Osteoblast (primary cell): ENCODE measurements at places on chromosomes 3 and 15. TPM values are rescaled to one million over a fixed set of nuclear protein-coding genes. Genes with fewer than 3 reads are reported as not detected.
A peak's percentile ranks its signal among the peaks of the same experiment; 100 is the strongest.

- peak; percentile 95 for DNase-seq
Measured at GRCh38 chr3:124886168-124887056, 753 bp downstream of the ITGB5 start.

GRCh38 chr3:139227827-139228226 lies 116.0 kb upstream of the MRPS22 start:
- DNase-seq = no peak

DNA sequence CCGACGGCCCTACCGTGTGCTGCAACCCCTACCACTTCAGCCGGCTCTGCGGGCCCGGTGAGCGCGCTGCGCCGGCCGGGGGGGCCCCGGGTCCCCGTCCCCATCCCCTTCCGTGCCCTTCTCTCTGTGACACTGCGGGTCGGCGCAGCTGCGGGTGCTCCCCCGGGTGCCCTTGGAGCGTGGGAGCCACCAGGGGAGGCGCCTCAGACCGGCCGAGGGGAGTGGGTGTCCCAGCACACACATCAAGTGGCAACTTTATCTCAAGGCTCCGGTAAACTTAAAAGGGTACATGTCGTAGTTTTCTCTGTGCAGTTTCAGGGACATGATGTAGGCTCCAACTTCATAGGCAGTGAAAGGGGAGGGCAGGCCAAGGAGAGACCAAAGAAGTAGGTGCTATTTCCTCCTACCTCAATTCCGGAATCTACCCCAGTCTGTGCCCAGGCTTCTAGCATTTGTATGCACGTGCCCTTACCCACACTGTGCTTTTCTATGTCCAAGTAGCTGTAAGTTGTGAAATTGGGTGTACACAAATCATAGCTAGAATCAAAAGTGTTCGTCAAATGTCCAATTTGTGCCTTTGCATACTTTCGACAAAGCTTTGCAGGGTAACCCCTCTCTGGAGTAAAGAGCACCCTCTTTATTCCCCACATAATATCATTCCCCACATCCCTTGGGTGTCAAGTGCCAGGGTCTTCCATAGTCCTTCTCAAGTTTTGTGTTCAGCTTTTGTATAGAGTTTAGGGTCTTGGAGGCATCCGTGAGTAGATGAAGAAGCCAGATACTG lies 2.2 kb downstream of the SMAD6 start:
- peak; percentile 88 for DNase-seq

DNA sequence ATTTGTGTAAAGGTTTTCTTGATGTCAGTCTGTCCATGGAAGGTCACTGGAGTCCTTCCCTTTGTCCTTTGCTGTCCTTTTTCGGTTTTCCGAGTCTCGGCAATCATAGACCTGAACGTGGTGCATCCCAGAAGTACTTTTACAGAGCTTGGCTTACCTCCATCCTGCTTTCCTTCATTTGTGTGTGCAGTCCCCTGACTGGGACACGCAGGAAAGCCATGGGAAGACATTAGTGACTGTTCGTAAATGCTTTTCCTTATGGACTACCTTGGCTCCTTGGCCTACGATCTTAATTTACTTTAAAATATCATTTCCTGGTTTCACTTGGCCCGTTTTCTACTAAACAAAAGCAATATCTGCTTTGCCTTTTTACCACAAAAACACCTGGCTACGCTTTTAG lies 328.4 kb upstream of the RARB start:
- no peak for DNase-seq

CKMT1B gene
- total RNA-seq = not detected in 2 replicates
